ENCODE measurements at places on chromosomes 4 and X. TPM values are rescaled to one million over a fixed set of nuclear protein-coding genes. Genes with fewer than 3 reads are reported as not detected.

Gene HAND2
- total RNA-seq: not detected

Gene LINC00632
- 1.8 TPM for total RNA-seq

Gene ADRA2C
- total RNA-seq: not detected

Gene SUPT20HL2
- total RNA-seq: not detected

Gene PNMA6F
- total RNA-seq: not detected

Gene PPP2R2C
- total RNA-seq: not detected

Gene BMX
- not detected for total RNA-seq

Gene LIN54
- 22.7 TPM for total RNA-seq

- no peak overlapping the region for H3K27ac ChIP-seq
- no peaks in the 10 kb centered on the region for H3K27me3 ChIP-seq
- DNase-seq: no peak
- no peaks in the 10 kb centered on the region for H3K36me3 ChIP-seq
- no peak overlapping the region for H3K4me3 ChIP-seq
Measured at GRCh38 chrX:141642979-141643378, 53.5 kb downstream of the SPANXA2 start.

GRCh38 chr4:18250564-18250963 lies 229.0 kb upstream of the LCORL start:
- H3K4me1 ChIP-seq: no peaks in the 10 kb centered on the region
- no peak overlapping the region for H3K27ac ChIP-seq
- H3K4me3 ChIP-seq: no peak overlapping the region
- no peaks in the 10 kb centered on the region for H3K27me3 ChIP-seq
- H3K36me3 ChIP-seq: no peaks in the 10 kb centered on the region

DNA sequence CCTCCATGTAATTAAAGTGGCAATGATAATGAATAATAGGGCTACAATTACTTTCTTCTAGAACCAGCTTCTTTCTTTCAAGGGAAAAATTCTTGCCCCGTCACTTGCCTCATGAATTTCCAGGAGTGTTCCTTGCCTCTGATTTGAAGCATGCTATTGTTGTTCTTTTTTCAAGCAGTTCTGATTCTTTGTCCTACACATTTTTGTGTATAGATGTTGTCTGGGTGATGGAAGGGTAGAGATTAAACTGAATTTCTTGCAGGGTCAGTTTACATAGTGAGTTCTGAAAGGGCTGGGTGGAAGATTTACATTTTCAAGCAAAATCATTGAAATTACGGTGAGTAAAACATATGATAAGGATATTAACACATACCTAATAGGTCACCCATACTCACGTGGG lies 107.0 kb upstream of the TENM3 start:
- no peaks in the 10 kb centered on the region for H3K36me3 ChIP-seq
- H3K27ac ChIP-seq: no peak overlapping the region
- no peak overlapping the region for H3K4me3 ChIP-seq
- no peaks in the 10 kb centered on the region for H3K4me1 ChIP-seq

GRCh38 chrX:119502727-119503483 lies 34.7 kb downstream of the SLC25A5 start:
- peaks cover 18% of the 10 kb centered on the region for H3K4me1 ChIP-seq
- peak overlapping the region; percentile 62 for H3K27ac ChIP-seq
- H3K27me3 ChIP-seq: no peaks in the 10 kb centered on the region
- H3K4me3 ChIP-seq: no peak overlapping the region
- no peaks in the 10 kb centered on the region for H3K36me3 ChIP-seq
- DNase-seq: peak; percentile 38

- H3K4me3 ChIP-seq: no peak overlapping the region
- H3K36me3 ChIP-seq: no peaks in the 10 kb centered on the region
- H3K27ac ChIP-seq: no peak overlapping the region
Measured at GRCh38 chr4:25065431-25065858, 34.7 kb upstream of the LGI2 start.

DNA sequence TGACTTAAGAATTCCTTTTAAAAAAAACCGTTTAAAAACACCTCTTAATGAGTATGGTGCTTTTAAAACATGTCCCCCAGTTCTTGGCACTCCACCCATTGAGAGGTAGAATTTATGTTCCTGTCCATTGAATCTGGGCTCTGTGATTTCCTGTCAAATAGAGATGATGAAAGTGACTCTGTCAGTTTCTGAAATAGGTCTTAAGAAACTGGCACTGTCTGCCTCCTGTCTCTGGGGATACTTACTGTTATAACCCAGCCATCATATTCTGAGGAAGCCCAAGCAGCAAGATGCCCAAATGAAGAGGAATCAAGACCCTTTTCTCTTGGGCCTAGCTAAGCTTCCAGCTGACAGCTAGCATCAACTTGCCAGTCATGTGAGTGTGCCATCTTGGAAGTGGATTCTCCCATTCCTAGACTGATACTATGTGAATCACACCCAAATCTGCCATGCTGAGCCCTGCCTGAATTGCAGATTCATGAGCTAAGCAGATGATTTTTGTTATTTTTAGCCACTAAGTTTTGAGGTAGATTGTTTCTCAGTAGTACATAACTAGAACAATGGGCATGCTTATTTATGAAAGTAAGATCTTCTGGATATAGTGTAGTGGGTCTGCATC lies 22.8 kb downstream of the C4orf54 start:
- peaks cover 1% of the 10 kb centered on the region for H3K27me3 ChIP-seq
- no peak overlapping the region for H3K27ac ChIP-seq
- DNase-seq: no peak
- peaks cover 4% of the 10 kb centered on the region for H3K4me1 ChIP-seq

GRCh38 chrX:2410279-2411020 lies 90.3 kb downstream of the DHRSX start:
- no peaks in the 10 kb centered on the region for H3K4me1 ChIP-seq
- no peak overlapping the region for H3K4me3 ChIP-seq
- no peak overlapping the region for H3K27ac ChIP-seq
- H3K27me3 ChIP-seq: no peaks in the 10 kb centered on the region
- no peak for DNase-seq

- no peaks in the 10 kb centered on the region for H3K36me3 ChIP-seq
- no peak for DNase-seq
- no peaks in the 10 kb centered on the region for H3K27me3 ChIP-seq
- H3K4me3 ChIP-seq: no peak overlapping the region
Measured at GRCh38 chr4:104795264-104795939, 300.7 kb upstream of the CXXC4 start.

DNA sequence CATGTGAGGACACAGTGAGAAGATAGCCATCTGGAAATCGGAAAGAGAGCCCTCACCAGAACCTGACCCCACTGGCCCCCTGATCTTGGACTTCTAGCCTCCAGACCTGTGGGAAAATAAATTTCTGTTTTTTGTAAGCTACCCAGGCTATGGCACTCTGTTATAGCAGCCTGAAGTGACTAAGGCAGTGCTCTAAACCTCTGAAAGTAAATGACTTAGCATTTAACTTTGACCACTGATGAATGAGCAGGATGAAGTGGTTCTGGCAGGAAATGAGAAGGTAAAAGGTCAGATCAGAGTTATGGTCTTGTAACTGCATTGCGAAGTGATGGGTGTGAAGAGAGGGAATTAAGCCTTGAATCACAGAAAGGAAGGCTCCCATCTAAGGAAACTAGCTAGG lies 17.0 kb downstream of the GPAT3 start:
- no peak overlapping the region for H3K4me3 ChIP-seq
- H3K27ac ChIP-seq: no peak overlapping the region
- H3K36me3 ChIP-seq: no peaks in the 10 kb centered on the region
- no peaks in the 10 kb centered on the region for H3K27me3 ChIP-seq
- no peak for DNase-seq

GRCh38 chr4:139470997-139471665 lies 17.2 kb downstream of the RAB33B start:
- peaks cover 7% of the 10 kb centered on the region for H3K4me1 ChIP-seq
- no peaks in the 10 kb centered on the region for H3K27me3 ChIP-seq
- H3K27ac ChIP-seq: no peak overlapping the region
- no peak for DNase-seq
- no peak overlapping the region for H3K4me3 ChIP-seq

DNA sequence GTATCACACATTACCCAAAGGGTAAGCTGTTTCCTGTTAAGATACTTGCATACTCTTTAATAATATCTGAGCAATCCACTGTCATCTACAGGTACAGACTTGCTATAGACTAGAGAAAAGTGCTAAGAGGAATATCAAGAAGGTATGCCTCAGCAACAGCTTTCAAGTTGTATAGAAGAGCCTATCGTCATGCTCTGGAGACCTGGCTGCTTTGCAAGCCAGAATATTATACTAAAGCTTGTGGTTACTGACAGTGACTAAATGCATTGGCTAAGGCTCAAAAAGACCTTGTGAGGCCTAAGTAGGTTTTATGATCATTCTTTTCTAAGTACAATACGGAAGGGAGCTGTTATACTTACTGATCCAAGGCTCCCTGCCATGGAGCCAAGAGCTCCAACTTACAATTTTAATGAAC lies 11.3 kb downstream of the LAMP2 start:
- no peaks in the 10 kb centered on the region for H3K27me3 ChIP-seq
- H3K36me3 ChIP-seq: peaks cover 6% of the 10 kb centered on the region

Data from activated CD4-positive, alpha-beta memory T cell treated with anti-CD3 and anti-CD28 coated beads for 36 hours (primary cell).